ENCODE measurements at places on chromosomes 4 and X.

- DNase-seq, result no peak
These were observed 585.7 kb downstream of the TLL1 start for GRCh38 chr4:166458756-166459155.

GRCh38 chr4:6086846-6087245, 68.6 kb upstream of the C4orf50 start:
- DNase-seq, result no peak

GRCh38 chr4:102593147-102593546, 92.0 kb downstream of the NFKB1 start:
- no peak for DNase-seq

DNA sequence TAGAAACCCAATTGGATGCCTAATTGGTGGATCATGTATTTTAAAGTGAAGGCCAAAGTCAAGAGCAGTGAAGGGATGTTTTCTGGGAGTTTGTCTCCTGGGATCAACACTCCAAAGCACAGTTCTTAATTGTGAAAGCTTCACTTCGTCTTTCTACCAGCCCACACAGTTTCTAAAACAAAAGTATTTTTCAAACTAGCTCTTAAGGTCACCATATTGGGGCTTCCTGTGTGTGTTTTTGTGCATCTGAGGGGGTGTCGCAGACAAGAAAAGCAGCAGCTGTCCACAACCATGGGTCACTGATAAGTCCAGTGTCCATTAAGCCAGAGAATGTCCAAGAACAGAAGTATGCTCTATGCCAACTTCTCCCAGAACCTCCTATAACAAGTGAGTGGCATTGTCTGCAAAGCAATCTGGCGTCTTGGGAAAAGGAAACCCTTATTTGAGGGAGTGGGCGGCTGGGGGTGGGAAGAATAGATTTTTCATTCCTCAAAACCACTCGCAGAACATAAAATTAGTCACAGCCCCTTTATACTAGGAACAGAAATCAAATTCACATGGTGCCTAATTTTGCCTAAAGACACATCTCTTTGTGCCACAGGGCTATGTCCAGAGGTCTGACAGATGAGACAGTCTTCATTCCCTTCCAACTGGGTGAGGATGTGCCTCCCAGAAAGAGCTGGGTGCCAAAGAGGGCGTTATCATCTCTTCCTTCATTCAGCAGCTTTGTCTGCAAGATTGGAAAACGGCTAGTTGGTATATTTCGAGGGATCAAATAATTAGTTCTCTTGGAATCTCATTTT, 610.4 kb downstream of the BCOR start:
- no peak for DNase-seq

- DNase-seq, result no peak
These were observed 39.3 kb downstream of the NUDT6 start for GRCh38 chr4:122882857-122883735.

GRCh38 chr4:38695809-38696208, 31.8 kb downstream of the KLF3 start:
- DNase-seq, result no peak

DNA sequence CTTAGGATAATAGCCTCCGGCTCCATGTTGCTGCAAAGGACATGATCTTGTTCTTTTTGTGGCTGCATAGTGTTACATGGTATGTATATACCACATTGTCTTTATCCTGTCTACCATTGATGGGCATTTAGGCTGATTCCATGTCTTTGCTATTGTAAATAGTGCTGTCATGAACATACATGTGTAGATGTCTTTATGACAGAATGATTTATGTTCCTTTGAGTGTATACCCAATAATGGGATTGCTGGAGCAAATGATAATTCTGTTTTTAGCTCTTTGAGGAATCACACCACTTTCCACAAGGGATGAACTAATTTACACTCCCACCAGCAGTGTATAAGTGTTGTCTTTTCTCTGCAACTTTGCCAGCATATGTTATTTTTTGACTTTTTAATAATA, 4.6 kb downstream of the RAB33B start:
- DNase-seq, result no peak

DNA sequence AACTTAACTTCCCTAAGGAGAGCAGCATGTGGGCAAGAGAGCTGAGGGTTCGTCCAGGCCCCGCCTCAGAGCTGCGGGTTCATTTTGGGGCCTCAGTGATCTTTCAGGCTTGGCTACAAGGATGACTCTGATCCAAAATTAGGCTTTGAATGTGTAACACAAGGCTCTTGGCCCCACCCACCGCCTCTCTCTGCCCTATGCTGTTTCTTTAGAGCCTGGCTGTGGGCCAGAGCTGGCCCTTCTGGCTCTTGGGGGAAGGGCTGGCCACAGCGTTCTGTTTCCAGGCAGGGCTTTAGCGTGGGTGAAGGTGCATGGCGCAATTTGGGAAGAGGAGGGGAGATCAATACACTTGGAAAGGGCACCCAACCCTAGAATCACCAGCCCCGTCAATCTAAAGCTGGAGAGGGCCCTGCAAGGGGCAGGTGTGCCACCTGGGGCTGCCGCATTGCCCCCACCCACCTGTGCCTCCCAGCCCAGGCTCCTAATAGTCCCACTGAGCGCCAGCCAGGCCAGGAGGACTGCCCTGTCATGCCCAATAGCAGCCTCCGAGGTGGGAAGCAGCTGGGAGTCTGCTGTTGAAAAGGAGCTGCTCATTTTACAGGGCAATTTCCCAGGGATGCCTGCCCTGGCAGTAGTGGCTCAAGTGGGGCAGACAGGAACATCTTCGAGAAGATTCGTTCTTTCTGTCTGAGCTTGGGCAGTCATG, 84.5 kb upstream of the MAML3 start:
- DNase-seq, result no peak

- DNase-seq, result no peak
These were observed 104.6 kb downstream of the NPFFR2 start for GRCh38 chr4:72136429-72136828.

DNA sequence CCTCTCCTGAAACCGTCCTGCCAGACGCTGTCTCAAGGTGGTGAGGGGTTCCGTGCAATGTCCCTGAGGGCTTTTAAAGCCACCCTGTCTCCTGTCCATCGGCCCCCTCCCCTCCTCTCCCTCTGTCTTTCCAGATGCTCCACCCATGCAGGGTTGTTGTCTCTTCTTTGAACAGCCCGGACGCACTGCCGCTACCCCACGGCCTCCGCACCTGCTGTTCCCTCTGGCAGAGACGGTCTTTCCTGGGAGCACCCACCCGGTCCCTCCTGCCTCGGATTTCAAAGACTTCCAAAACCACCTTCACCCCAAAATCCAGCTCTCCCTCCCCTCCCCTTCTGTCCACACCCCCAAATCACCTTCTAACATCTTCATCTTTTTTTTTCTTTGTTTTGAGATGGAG, 4.1 kb upstream of the ASMT start:
- no peak for DNase-seq

DNA sequence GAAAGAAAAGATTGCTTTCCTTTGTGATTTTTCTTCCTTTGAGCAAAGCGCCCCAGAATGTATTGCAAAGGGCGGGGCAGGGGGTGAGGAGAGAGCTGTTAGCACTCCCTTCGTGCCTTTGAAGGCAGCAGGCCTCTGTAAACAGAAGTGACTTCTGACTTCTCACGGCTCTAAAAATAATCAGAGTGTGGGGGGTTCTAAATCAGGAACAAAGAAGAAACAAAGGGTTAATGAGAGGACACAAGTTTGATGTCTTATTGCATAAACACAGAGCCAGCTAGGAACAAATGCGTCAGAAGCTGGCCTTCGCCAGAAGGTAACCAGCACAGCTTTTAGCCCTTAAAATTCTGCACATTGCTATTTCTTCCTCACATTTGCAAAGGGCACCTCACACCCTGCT, 626.2 kb downstream of the MID1IP1 start:
- no peak for DNase-seq

GRCh38 chr4:159197260-159197884, 94.5 kb downstream of the RAPGEF2 start:
- no peak for DNase-seq

DNA sequence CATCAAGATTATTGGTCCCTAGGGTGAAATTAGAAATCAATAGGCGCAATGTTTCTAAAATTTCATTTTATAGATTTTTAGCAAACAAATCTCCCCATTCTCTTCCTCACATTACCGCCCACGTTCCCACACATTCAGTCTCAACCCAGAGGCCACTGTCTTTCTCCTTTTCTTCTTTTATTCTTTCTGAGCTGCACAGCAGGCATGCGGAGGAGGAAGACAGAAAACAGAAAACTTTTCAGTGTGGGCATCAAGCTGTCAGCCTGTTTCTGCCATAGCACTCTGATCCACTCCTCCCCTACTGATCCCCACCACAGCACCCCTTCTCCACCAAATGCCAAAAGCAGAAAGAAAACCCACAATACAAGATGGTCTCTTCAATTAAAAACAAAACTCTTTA, 94.8 kb upstream of the ADAMTS3 start:
- no peak for DNase-seq

DNA sequence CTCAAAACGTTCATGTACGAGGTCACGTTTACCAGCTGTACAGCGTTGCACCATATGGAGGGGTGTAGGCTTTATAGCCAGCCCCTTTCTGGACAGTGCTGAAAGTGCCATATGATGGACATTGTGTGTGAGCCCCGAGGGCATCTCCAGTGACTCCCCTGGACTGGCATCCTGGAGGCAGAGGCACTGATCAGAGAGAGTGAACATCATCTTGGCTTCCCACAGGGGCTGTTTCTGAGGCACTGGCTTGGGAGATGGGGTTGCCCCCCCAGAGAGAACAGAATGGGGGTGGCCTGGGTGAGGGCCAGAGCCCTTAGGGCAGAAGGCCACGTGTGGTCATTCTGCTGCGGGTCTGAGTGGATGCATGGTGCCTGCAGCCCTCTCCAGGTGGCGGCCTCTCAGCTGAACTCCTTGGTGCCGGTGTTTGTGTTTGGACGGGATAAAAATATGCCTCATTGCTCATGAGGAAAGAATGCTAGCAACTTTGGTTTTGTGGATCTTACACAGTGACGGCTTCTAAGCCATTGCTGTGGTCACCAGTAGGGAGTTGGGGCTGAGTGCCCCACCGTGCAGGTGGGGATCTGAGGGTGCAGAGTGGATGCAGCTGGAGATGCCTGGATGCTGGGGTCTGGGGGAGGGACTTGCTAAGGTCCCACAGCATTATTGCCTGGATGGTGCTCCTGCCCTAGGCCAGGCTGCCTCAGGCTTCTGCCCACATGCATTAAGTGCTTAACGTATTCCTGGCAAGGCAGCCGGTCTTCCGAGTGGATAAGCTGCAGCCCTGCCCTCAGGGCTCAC, 3.4 kb downstream of the WFS1 start:
- peak; percentile 81 for DNase-seq

DNA sequence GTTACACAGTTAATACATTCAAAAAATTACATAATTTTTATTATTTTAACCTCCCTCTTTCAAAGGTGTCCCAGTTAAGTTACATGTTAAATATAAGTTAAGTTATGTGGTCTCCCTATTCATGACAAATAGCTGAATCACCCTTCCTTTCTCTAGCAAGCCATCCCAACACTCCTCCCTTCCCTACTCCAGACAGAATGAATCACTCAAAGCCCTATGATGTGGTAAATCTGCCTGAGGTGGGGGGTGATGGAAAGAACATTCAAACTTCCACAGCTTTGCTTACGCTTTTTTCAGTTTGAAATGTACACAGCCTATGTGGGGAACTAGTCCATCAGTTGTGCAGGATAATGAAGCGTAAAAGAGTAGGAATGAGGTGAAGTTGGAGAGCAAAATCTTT, 90.2 kb downstream of the CXCL13 start:
- peak; percentile 64 for DNase-seq

GRCh38 chrX:66221856-66222255, 57.8 kb downstream of the HEPH start:
- DNase-seq, result no peak

DNA sequence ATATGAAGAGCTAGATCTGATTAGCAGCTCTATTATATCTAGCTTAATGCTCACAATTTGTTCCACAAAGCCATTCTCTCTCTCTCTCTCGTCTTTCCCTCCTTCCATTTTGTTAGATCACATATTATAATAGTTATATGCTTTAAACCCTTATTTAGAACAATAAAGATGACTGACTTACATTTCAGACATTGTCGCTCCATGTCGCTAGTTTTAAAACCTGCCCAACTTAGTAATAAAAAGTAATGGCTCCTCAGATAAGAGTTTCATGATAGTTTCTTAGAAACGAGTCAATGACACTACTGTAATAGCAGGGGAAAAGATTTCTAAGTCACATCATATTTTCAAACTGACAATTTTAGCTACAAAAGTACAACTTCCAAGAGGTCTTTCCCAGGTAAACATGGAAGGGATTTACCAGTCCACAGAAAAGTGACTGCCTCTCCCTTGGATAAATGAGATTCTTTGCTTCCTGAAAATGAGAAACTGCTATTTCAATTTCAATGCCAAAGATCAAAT, 38.5 kb upstream of the YTHDC1 start:
- DNase-seq, result no peak

DNA sequence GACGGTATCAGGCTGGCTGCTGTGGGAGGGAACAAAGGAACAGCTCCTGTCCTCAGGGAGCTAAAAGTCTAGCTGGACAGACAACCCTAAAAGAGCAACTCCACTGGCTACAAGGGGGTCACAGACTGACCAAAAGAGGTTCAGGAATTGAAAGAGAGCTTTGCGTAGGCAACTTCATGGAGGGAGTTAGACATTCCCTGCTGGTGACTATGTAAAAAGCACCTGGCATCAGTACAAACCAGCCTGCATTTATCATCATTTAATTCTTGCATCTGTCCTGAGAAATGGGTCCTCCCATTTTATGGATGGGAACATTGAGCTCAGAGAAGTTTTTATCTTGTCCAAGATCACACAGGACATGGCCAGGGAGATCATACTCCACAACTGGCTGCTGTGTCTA, 1.4 kb upstream of the LGI2 start:
- no peak for DNase-seq

- no peak for DNase-seq
These were observed 189.7 kb upstream of the SLIT2 start for GRCh38 chr4:20062054-20062453.

Data from dermis blood vessel endothelial cell (primary cell).